ENCODE measurements at places on chromosomes 16 and 17. TPM values are rescaled to one million over a fixed set of nuclear protein-coding genes. Genes with fewer than 3 reads are reported as not detected.

- DNase-seq, result peak; percentile 95
Measured at GRCh38 chr16:87387942-87388817, 4.0 kb upstream of the MAP1LC3B start.

Gene NTN3
- total RNA-seq, result 5.8 TPM

Gene CD79B
- total RNA-seq, result not detected

- no peak for DNase-seq
Measured at GRCh38 chr16:58507963-58508670, 7.2 kb upstream of the SETD6 start.

DNA sequence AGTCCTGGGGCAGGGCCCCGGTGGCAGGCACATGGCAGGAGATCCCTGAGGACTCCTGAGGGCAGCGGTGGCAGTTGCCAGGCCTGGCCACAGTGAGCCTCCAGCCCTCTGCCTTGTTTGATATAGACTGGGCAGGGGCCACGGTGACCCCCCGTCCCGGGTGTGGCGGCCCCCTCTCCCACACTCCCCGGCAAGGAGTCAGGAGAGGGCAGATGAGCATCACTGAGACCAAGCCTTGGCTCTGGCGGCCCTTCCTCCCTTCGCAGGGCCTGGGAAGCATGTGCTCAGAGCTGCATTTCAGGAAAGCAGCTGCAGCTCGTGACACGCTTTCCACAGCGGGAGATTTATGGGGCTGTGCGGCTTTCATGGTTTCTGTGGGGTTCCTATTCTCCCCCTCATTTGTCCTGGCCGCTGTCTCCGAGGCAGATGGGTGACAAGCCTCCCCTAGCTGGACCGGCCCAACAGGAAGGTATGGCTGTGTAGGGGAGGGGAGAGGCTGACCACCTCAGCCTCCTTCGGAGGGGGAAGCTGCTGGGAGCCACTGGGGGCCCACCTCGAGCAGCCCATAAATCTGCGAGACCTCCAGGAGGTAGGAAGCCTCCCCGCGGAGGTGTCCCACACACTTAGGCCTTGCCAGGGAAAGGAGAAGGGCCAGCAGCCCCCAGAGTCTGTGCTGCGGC is 211.4 kb downstream of the NTN1 start:
- no peak for DNase-seq
